Upper lobe of left lung (tissue), 6 donors: ENCODE measurements at places on chromosomes 2 and 18. TPM values are rescaled to one million over a fixed set of nuclear protein-coding genes. Genes with fewer than 3 reads are reported as not detected.

The PSMA8 gene
- total RNA-seq, result not detected

GRCh38 chr2:10712185-10712809 lies 9.1 kb upstream of the ATP6V1C2 start:
- DNase-seq, result no peak
- H3K27me3 ChIP-seq, result no peaks in the 10 kb centered on the region
- H3K27ac ChIP-seq, result no peak overlapping the region
- H3K4me1 ChIP-seq, result no peaks in the 10 kb centered on the region

The SNRPD1 gene
- total RNA-seq, result 19.1 TPM

GRCh38 chr18:59228351-59228750 lies 8.4 kb downstream of the GRP start:
- H3K27me3 ChIP-seq, result no peaks in the 10 kb centered on the region
- H3K27ac ChIP-seq, result no peak overlapping the region
- no peaks in the 10 kb centered on the region for H3K36me3 ChIP-seq
- no peaks in the 10 kb centered on the region for H3K4me1 ChIP-seq
- DNase-seq, result no peak

The LIMS4 gene
- total RNA-seq, result not detected

The ARMC9 gene
- total RNA-seq, result 56.9 TPM

DNA sequence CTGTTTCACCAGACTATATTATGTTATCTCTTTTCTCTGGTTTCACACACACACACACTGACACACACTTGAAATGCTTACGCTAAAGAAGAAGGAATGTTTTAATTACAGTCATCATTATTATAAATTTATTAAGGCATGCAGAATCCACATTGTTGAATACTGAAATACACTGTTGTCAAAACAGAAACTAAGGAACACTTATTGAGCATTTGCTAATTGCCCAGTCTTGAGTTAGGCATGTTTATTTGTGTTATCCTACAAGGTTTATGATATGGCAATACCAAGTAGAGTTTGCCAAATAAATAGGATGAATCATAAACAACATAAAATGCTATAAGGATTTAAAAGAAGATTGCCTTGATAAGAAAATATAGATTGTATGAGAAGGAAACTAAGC lies 917.0 kb upstream of the PIK3C3 start:
- H3K27me3 ChIP-seq, result no peaks in the 10 kb centered on the region
- H3K36me3 ChIP-seq, result no peaks in the 10 kb centered on the region
- no peak overlapping the region for H3K27ac ChIP-seq
- no peak for DNase-seq

DNA sequence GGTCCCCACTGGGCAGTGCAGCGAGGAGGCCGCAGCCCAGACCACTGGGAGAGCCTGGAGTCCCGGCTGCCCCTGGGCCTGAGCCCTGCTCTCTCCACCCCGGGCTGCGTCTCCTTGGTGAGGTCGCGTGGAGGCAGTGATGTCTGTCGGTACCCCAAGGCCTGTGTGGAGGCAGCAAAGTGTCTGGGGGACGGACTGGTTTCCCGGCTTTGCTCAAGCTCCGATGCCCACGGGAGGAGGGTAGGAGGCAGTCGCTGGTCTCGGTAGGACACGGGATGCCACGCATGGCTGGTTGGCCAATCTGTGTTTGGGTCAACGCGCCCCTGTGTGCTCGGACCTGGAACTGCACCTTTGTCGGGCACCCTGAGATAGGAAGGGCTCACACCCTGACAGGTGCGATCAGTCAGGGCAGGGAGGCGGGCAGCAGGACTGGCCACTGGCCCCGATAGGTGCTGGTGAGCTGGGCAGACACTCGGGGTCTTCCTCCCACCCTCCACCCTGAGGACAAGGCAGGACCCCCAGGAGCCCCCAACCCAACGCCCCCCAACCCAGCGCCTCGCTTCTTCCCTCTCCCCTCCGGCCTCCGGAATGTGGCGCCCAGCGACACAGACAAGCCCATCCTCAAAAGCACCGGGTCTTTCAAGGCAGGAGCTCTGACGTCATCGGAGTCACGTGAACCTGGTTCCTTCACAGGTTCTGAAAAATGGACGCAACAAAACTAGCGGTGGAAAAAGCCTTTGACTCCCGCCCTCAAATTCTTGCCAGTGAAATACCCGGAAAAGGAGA lies 288.6 kb downstream of the NDUFA10 start:
- no peak overlapping the region for H3K27ac ChIP-seq
- H3K27me3 ChIP-seq, result no peaks in the 10 kb centered on the region
- H3K4me3 ChIP-seq, result no peak overlapping the region
- no peaks in the 10 kb centered on the region for H3K36me3 ChIP-seq
- DNase-seq, result peak; percentile 78
- no peaks in the 10 kb centered on the region for H3K4me1 ChIP-seq

GRCh38 chr2:170739507-170740046 lies 24.4 kb downstream of the SP5 start:
- H3K4me1 ChIP-seq, result peaks cover 7% of the 10 kb centered on the region
- DNase-seq, result no peak
- H3K4me3 ChIP-seq, result no peak overlapping the region
- no peaks in the 10 kb centered on the region for H3K36me3 ChIP-seq

DNA sequence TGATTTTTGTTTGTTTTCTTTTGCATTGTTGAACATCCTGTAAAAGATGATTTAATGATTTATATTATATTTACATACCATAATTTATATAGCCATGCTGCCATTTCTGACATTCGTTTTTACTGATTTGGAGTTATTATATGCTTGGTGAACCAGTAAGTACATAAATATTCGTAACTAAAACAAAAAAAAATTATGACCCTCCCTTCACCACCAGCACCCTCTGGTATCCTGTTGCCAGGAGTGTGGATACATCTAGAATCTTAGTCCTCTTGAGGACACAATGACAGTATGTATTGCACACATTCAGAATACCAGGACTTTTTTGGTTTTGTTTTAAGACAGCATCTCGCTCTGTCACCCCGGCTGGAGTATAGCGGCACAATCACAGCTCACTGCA lies 43.9 kb upstream of the B3GNT7 start:
- peaks cover 8% of the 10 kb centered on the region for H3K4me1 ChIP-seq
- no peaks in the 10 kb centered on the region for H3K27me3 ChIP-seq
- no peak overlapping the region for H3K4me3 ChIP-seq
- no peaks in the 10 kb centered on the region for H3K36me3 ChIP-seq
- H3K27ac ChIP-seq, result no peak overlapping the region
- DNase-seq, result no peak

- H3K4me3 ChIP-seq, result no peak overlapping the region
- no peak for DNase-seq
- no peaks in the 10 kb centered on the region for H3K36me3 ChIP-seq
Observed at GRCh38 chr2:65062843-65063825, 6.9 kb downstream of the CEP68 start.

DNA sequence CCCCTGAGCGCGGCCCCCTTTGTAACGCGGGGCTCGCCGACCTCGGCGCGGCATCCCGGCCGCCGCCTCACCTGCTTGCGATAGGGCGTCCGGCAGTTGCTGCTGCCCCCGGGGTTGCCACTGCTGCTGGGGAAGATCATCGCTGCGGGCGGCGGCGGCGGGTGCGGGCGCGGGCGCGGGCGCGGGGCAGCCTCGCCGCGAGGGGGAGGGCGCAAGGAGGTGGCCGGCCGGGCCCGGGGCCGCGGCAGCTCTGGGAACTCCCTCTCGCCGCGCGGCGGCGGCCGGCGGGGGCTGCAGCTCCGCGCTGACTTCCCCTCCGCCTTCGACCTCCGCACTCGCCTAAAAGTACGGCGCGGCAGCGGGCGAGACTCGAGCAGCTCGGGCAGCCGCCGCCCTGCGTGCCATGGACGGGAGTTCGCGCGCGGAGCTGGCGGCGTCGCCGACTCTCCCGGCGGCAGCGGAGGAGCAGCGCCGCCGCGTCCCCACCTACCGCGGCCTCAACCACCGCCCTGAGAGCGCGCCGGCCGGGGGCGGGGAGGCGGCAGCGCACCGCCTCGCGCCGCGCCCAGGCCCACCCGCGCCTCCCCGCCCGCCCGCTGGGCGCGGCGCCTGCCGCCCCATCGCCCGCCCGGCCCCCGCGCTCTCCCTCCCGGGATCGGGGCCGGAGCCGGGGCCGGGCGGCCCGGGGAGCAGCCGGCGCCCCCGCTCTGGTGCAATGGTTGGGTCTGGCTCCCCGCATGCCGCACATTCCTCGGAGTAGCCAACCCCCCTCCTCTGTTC lies 86.0 kb downstream of the RBMS1 start:
- peak overlapping the region; percentile 99 for H3K27ac ChIP-seq
- peaks cover 67% of the 10 kb centered on the region for H3K4me1 ChIP-seq
- no peaks in the 10 kb centered on the region for H3K36me3 ChIP-seq
- DNase-seq, result peak; percentile 95
- peak overlapping the region; percentile 95 for H3K4me3 ChIP-seq

DNA sequence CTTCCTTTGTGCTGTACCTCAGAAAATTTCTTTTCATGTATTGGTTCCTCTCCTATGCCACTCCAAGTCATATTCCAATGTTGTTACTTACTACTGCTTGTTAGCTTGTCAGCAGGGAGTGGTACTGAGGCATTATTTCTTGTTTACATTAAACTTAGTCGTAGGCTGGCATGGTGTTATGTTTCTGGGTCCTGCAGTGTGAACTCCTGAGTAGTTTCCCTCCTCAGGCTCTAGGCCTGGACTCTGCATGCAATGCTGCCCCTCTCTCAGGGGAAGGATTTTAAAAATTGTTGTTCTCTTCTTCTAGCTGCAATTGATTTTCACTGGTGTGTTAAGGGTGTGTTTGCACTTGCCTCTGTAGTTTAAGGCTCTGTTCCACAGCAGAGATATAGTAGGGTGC lies 671.6 kb downstream of the PLCL1 start:
- DNase-seq, result no peak
- no peaks in the 10 kb centered on the region for H3K27me3 ChIP-seq
- no peak overlapping the region for H3K27ac ChIP-seq
- H3K36me3 ChIP-seq, result no peaks in the 10 kb centered on the region
- H3K4me1 ChIP-seq, result no peaks in the 10 kb centered on the region
- H3K4me3 ChIP-seq, result no peak overlapping the region

The ANKRD23 gene
- total RNA-seq, result 12.8 TPM

GRCh38 chr18:45167631-45168280 lies 447.5 kb upstream of the SLC14A2 start:
- H3K36me3 ChIP-seq, result no peaks in the 10 kb centered on the region
- H3K27me3 ChIP-seq, result no peaks in the 10 kb centered on the region
- no peak overlapping the region for H3K4me3 ChIP-seq
- H3K27ac ChIP-seq, result no peak overlapping the region
- no peaks in the 10 kb centered on the region for H3K4me1 ChIP-seq
- no peak for DNase-seq

DNA sequence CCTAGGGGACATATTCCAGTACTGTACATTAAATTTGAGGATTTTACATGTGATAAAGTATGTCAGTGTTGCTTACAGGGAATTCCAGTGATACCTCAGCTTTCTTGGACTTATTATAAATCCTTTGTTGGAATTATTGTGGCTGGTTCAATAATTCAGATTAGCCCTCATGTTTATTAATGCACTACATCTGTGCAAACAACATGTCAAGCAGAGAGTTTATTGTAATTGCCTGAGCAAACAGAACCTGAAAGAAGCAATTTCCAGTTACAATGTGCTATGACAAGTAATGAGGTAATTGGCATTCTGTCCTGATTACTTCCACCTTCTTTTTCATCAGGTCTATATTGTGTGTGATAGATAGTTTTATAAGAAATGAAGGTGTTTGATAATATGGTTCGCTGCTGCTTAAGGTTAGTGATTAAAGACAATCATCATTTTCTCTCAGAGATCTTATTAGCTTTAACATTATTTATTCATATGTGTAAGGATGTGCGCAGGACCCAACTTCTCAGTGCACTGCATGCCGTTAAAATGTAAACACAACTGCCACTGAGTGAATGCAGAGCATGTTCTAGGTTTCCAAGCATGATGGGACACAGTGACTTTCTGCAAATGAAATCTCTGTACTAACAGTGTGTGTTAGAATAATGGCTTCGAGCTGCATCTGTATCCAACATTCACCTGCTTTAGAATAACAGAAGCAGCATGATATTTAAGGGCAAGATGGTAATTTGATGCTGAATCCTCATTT lies 973.7 kb upstream of the POU3F3 start:
- no peaks in the 10 kb centered on the region for H3K4me1 ChIP-seq
- no peaks in the 10 kb centered on the region for H3K27me3 ChIP-seq
- H3K4me3 ChIP-seq, result no peak overlapping the region
- no peak overlapping the region for H3K27ac ChIP-seq

DNA sequence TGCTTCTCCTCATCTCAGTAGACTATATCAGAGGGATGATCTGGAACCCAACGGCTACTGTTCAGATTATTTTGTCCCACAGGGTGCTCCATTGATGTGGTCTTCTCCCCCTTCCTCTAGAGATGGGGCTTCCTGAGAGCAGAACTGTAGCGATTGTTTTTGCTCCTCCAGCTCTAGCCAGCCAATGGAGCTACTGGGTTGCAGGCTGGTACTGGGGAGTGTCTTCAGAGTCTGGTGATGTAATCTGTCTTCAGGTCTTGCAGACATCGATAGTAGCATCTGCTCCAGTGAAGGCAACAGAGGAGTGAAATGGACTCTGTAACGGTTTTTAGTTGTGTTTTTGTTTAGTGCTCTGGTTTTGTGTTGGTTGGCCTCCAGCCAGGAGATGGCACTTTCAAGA lies 621.9 kb downstream of the RNF144A start:
- no peak for DNase-seq
- H3K4me1 ChIP-seq, result no peaks in the 10 kb centered on the region
- no peak overlapping the region for H3K27ac ChIP-seq
- H3K4me3 ChIP-seq, result no peak overlapping the region

The ABCG8 gene
- not detected for total RNA-seq

- H3K4me3 ChIP-seq, result no peak overlapping the region
- no peaks in the 10 kb centered on the region for H3K36me3 ChIP-seq
Observed at GRCh38 chr18:63046375-63046774, 273.2 kb downstream of the BCL2 start.

The CRYGD gene
- total RNA-seq, result not detected

- H3K4me1 ChIP-seq, result no peaks in the 10 kb centered on the region
- no peaks in the 10 kb centered on the region for H3K27me3 ChIP-seq
- DNase-seq, result no peak
- no peak overlapping the region for H3K4me3 ChIP-seq
- no peak overlapping the region for H3K27ac ChIP-seq
Observed at GRCh38 chr2:125280265-125280664, 1255.2 kb downstream of the CNTNAP5 start.

DNA sequence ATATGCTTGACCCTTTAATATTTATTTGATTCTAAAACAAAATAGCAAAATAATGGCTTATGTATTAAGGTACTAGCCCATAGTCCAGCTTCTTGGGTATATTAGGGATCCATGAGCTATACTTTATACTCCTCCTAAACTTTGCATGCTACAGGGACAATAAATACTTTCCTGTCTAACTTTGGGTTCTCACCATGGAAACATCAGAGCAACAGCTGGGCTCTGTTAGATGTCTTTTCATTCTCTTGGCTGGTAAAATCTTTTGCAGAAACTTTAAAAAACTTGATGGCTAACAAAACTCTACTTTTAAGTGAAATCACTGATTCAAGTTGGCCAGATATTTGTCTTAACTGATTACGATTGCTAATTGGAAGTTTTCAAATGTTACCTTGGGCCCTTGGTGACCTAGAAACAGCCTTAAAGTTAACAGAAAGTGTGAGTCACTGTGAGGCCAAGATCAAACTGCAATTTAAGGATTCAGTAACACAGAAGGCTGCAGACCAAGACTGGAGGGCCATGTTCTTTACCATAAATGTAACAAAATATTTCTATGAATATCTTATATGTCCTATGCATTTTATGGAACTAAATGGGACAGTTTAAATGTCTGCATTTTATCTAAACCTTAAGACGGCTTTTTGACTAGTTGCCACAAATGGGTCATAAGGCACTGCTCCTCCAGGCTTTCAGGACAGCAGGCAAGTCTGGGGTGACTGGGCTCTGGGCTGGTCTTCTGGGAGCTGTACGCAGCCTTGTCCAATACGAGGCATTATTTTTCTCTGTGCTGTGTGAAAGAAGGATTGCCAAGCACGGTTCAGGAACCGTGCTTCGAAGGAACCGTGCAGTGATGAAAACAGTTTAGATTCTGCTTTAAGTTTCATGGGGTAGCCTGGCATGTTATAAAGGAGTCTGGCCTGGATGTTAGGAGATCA lies 188.5 kb downstream of the TPGS2 start:
- H3K36me3 ChIP-seq, result no peaks in the 10 kb centered on the region
- no peaks in the 10 kb centered on the region for H3K27me3 ChIP-seq
- H3K27ac ChIP-seq, result no peak overlapping the region
- no peak for DNase-seq
